DMS 273 treated with DMSO at 0.1 percent for 48 hours (cell line): ENCODE measurements at places on chromosomes 7 and 10.

DNA sequence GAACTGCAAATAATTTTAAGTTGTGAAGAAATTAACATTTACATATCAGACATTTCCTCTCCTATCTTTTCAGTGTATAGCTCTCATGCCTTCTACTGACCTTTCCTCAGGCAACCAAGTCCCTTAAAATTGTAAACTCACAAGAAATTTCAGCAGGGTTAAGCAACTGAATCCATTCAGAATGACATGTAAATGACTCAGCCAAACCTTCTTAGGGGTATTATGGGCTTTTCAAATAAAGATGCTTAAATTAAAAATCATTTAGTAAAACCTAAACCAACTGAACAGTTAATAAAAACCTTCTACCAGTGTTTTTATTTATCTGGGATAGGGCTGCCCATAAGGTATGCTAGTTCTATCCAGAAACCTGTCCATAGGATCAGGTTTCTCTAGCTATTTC is 20.7 kb downstream of the WAPL start:
- DNase-seq, result no peak

- no peak for DNase-seq
Observed at GRCh38 chr7:15503603-15504290, 58.1 kb downstream of the AGMO start.

DNA sequence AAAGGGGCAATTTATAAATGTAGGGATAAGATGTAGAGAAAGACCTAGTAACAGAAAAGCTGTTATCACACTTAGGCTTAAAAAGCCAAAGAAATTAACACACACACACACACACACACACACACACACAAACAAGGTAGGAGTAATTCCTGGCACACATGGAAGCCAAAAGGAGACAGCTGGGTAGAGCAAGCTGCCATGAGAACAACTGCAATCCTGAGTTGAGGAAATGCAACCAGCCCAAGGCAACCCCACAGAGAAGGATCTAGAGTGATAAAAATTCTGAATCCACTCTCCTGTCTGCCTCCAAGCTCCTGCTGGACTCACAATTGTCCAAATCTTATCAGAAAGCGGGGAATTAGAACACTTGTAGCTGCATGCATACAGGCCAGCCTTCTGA is 229.1 kb upstream of the DGKB start:
- no peak for DNase-seq

- no peak for DNase-seq
Observed at GRCh38 chr7:112192236-112193154, 13.7 kb downstream of the DOCK4 start.
